ENCODE measurements at places on chromosomes 3 and 15. TPM values are rescaled to one million over a fixed set of nuclear protein-coding genes. Genes with fewer than 3 reads are reported as not detected.

DNA sequence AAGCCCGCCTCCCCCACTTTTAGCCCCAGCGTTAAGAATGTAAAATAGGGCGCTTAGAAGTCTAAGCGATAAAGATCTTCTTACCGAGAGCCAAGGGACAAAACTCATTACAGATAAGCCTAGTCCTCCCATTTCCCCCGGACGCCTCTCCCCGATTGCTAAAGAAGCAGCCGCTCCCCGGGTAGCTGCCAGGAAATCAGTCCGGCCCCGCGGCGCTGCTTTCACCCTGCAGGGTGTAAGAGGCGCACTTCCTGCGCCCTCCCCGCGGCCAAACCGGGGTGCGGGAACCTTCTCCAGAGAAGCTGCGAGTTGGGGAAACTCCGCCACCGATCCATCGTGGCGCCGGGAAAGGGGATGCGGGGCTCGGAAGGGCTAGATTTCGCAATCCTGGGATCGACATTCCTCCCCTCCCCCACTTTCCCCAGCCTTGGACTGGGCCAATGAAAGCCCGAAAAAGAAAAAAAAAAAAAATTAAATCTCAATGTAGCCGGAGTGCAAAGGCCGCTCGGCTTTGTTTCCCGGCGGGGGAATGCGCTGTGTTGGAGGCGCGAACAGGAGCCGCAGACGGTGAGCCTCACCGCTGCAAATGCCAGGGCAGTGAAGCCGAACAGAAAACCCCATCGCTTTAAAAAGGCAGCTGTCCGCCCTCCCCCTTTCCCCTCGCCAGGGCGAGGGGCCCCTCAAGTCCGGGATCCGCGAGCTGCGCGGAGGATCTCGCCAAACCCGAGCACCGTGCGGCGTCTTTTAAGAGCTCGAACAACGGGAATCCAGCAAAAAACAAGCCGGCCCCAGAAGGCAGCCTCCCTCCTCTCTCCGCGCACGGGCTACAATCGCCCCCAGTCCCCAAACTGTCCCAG is 626 bp upstream of the PTPRG start:
- DNase-seq, result peak; percentile 92

SPTSSB gene
- not detected for total RNA-seq

PLSCR2 gene
- not detected for total RNA-seq

DNA sequence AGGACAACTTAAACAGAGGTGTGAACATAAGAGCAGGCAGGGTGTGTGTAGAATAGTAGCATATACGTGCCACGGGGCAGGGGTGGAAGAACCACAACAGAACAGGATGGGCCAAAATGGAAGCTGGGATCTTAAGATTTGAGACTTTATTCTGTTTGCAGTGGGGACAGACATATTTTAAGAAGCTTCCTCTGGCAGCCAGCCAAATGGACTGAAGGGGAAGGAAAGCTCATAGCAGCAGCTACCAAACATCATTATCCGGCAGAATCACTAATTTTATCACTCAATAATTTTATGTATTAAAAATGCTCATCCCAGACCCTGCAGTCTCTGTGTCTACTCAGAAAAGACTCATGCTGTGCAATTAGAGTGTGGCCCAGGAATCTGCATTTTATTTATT is 130.9 kb upstream of the CTDSPL start:
- no peak for DNase-seq

DNA sequence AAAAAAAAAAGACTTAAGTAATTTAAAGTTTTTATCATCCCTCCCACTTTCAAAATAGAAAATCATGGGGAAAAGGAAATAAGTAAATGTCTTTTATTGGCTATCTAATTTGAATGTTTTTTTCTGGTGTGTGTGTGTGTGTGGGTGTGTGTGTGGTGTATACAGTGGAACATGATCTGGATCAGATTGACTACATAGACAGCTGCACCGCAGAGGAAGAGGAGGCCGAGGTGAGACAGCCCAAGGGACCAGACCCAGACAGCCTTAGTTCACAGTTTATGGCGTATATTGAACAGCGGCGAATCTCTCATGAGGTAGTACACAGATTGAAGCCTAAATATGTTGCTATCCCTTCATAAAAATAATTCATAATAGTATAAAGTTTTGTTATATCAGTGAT is 44.5 kb downstream of the LRCH3 start:
- no peak for DNase-seq

Measured in mesenteric fat pad (tissue), 1 donor.